Bronchial epithelial cell (primary cell): ENCODE measurements at places on chromosomes 11 and 22.

- DNase-seq = no peak
These were observed 55.0 kb upstream of the HORMAD2 start for GRCh38 chr22:30025221-30025620.

- peak; percentile 57 for DNase-seq
These were observed 305.0 kb downstream of the BUD13 start for GRCh38 chr11:116467823-116468222.

DNA sequence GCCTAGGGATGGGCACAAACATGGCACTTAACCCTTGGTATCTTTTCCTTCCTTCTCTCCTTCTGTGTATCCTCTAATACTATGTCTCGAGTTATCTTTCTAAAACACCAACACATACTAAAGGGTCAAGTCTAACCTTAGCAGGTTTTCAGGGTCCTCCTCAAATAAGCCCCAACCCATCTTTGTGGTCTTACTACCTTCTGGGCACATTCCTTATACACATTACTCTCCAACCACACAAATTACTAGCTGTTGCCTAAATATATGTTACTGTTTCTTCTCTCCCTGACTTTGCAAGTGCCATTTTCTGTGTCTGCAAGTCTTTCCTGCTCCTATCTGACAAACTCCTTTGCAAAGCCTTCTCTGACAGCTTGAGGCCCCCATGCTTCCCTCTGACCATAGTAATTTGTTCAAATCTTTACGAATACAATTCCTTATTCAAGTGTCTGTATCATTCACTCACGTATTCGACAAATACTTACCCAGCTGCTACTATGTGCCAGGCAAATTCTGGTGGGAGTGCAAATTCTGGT lies 15.8 kb upstream of the NUP160 start:
- DNase-seq = no peak

DNA sequence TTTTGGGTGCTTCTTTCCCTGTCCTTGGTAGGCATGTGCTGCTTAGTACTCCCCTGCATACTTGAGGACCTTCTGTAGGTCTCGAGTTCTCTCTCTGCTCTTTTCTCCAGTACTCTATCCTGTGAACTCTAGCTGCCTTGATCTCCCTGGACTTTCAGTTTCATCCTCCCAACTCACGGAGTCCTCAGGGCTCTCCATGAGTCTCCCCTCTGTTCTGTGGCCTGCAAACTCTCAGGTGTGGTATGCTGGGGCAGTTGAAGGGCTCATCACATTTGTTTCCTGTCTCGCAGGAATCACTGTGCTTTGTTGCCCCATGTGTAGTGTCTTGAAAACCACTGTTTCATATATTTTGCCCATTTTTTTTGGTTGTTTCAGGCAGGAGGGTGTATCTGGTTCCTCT lies 3.3 kb upstream of the PACS1 start:
- no peak for DNase-seq
